ENCODE measurements at places on chromosomes 1 and 21.

DNA sequence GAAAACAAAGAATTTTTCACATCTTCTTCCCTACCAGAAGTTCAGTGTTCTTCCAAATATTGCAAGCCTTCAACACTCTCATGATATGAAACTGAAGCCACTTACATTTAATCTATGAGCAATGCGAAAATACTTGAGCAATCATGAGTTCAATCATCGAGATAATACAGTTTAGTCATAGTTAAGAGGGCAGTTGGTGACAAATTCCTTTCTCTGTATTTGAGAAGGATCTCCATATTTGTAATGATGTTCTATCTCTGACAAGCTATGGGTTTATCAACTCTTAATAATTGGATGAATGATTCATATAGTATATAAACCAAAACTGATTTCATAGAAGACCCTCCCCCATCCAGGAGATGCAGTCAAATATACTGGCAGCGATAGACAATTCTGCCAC, 29.7 kb upstream of the PYHIN1 start:
- no peak for DNase-seq

DNA sequence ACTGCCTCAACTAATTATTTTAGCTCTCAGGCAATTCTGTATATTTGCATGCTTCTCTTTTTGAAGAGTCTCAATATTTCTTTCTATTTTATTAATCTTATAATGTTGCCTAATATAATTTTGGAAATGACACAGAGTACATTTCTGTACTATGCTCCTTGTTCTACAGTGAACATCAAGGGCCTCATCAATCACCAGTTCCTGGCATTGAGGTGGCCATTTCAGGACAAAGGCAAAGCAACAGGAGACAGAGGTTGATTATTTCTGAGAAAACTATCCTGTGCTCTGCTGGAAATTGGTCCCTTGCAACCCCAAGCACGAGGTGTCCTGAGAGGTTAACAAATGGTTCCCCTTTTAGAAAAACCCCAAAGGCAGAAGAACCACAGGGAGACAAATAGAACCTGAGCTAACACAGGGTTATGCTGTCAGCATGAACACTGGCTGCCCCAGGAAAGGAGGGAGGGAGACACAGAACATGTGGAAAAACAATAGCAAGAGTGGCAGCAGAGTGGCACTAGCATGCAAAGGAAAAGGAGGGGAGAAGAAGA, 63.9 kb upstream of the VAV3 start:
- no peak for DNase-seq

GRCh38 chr1:67630438-67631045, 54.5 kb upstream of the GADD45A start:
- no peak for DNase-seq

- no peak for DNase-seq
Measured at GRCh38 chr1:2322065-2322571, 69.2 kb downstream of the MORN1 start.

GRCh38 chr1:221620437-221621384, 121.2 kb downstream of the DUSP10 start:
- DNase-seq: no peak

DNA sequence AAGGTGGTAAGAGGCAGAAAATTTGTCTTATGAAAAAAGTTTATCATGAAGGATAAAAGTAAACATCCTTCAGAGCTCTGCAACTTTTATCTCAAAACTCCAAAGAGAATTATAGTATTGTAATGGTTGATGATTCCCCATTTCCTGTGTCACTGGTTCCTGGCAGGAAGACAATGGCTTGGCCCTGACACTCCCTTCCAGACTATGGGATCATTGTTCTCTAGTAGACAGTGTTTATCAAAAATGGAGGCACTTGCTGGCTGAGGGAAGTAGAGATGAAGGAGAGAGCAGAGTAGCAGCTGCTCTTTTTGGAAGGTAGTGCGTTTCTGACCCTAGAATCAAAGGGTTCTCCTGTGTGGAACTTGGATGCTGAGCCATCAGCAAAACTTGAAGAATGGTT, 145.9 kb upstream of the ATP1B1 start:
- DNase-seq: no peak

DNA sequence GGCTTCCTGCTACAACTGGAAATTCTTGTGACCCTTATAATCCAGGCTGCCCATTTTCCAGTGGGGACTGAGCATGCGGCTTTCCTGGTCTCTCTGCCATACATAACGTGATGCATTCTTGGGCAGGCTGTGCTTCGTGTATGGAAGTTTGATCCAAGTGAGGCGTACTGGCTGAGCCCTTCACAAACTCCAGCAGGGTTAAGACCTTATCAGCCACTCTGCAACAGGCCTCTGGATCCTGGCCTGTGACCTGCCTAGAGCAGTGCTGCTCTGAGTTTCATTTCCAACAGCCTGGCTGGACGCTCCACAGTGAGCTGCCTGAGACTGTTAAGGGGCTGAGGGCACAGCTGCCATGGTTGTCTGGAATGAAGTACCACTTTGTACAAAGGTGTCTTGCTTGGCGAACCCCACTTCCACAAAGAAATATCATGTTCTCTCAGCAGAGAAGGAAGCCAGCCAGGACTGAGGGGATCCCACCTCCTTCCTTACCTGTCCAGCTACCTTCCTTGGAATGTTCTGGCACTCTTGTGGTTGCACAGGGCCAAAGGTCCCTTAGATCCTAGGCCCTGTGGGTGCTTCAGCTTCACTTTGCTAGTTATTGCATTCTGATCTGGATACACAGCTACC, 28.5 kb upstream of the XPR1 start:
- DNase-seq: no peak

GRCh38 chr1:204565617-204566582, 49.7 kb downstream of the MDM4 start:
- DNase-seq: peak; percentile 43

- no peak for DNase-seq
Measured at GRCh38 chr1:201021630-201022492, 1.7 kb downstream of the KIF21B start.

- no peak for DNase-seq
Measured at GRCh38 chr1:67759692-67760029, 73.6 kb downstream of the GNG12 start.

DNA sequence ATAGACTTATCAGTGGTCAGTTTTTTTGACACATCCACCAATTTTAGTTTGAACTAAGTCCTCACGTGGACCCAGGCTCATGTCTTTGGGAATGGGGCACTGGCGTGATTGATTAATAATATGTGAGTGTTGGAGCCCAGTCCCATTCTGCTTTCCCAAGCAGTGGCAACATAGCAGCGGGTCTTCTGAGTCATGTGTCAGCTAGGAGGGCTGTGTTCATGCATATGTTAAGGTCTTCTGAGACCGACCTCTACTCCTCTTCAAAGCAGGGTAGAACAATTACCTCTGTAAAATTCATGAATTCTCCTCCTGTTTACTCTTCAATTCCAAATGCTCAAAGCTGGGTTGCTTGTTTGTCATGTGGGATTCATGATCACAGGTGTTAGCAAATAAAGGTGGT, 291.3 kb downstream of the CAMTA1 start:
- no peak for DNase-seq

GRCh38 chr1:175622362-175622761, 121.0 kb downstream of the TNR start:
- no peak for DNase-seq
